ENCODE measurements at places on chromosomes 6 and 20.

DNA sequence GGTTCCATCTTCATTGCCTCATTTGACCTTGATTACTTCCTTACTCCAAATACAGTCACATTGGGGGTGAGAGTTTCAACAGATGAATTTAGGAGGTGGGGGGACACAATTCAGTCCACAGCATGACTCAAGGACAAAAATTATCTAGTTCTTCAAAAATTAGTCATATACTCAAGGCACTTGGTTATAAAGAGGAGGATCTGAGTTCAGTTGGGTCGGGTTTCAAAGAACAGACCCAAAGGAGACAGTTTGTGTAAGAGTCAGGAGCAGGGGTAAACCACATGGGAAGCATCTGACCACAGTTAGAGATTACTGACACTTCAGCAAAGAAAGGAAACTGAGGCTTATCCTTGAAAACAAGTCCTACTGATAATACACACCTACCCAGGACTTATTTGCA, 138.0 kb downstream of the TBC1D7 start:
- DNase-seq = no peak

- no peak for DNase-seq
Observed at GRCh38 chr6:30495993-30496392, 6.7 kb downstream of the HLA-E start.

DNA sequence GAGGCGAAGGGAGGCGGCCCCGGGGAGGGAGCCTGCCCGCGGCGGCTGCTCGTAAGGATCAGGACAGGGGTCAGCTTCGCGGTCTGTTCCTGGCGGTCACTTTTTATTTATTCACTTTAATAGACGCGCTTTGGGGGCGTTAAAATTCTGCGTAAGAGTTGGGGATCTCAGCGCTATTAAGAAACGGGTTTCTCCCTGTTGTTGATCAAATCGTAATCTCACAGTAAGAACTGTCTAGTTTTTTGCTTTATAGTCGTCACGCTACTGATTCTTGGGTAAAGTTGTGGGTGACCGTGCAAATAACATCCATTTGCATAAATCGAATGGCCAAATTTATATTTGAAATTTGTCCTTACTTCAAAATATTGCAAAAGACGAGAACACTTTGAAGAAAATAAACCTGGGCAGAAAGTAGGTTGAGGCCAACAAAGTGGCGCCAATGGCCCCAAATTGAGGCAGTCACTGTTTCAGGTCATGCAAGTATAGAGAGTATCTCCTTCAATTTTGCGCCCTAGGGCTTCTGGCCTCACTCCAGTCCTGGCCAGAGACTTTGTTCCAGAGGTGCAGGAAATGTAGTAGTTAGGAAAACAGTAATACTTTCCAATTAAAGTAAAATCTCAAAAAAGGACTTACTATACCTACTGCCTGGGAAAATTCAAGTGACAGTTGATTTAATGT, 963 bp upstream of the RMND1 start:
- DNase-seq = no peak

DNA sequence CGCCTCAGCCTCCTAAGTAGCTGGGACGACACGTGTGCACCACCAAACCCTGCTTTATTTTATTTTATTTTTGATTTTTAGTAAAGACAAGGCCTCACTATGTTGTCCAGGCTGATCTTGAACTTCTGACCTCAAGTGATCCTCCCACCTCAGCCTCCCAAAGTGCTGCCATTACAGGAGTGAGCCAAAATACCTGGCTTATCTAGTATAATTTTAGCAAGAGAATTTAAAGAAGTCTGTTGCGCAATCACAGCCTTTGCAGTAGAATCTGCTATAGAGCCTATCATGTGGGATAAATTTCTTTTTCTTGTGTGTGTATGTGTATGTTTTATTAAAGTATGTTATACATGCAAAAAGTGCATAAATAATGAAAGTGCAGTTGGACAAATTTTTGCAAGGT, 92.1 kb upstream of the ANKEF1 start:
- no peak for DNase-seq

DNA sequence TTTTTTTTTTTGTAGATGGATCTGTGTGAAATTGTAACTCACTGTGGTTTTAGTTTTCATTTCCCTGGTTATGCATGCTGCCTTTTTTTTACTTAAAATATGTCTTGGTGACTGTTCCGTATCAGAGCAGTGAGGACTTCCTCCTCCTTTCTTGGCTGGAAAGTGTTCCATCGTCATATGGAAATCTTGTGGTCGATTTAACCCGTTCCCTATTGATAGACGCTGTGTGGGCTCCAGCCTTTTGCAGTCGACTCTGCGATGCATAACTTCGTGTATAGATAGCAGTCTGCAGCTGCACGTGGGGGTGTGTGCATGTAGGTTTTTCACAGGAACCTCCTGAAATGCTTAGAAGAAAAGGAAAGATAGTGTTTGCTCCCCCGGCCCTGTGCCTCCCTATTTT, 28.1 kb upstream of the PNPLA1 start:
- DNase-seq = no peak

DNA sequence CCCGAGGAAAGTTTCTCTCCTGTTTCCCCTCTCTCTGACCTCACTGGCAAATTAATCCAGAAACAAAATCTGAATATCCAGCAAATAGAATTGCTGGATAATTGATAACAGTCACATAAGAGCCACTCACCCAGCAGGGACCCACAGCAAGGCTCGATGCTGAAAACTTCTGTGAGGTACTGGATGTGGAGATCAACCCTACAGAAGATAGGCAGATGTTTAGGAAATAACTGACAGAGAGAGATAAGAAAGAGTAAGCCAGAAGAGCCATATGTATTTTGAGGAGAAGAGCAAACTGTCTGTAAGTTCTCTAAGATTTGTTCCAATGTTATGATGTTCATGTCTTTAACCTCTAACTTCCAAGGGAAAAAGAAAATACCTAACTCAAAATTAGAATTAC, 59.7 kb downstream of the PKHD1 start:
- no peak for DNase-seq

Data from NCI-H510A (cell line).